ENCODE measurements at places on chromosomes 7 and 10.

DNA sequence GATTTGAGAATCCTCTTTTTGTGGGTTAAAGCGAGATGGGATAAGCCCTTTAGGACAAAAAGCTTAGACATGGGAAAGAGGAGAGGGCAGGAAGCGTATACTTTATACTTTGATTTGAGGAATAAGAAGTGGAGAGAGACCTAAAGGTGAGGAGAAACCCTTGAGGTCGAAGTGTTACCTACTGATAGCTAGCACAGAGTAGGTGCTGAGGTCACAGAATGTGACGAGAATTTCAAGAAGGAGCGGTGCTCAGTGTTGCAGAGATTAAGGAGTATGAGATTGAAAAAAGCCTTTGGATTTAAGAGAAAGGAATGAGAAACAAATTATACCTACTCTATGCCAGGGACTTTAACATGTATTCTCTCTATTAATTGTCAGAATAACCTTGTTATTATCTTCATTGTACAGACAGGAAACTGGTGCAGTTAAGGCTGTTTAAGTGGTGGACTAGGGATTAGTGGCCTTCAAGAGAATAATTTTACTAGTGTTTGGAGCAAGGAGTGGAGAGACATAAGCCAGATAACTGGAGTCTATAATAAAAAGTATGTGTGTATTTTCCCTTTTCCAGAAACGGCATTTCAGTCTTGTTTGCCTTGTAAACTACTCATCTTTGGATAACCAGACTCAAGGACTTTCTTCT, 8.8 kb downstream of the CAPZA2 start:
- no peak for DNase-seq

- DNase-seq = no peak
These were observed 26.5 kb downstream of the NT5C2 start for GRCh38 chr10:103166523-103166922.

DNA sequence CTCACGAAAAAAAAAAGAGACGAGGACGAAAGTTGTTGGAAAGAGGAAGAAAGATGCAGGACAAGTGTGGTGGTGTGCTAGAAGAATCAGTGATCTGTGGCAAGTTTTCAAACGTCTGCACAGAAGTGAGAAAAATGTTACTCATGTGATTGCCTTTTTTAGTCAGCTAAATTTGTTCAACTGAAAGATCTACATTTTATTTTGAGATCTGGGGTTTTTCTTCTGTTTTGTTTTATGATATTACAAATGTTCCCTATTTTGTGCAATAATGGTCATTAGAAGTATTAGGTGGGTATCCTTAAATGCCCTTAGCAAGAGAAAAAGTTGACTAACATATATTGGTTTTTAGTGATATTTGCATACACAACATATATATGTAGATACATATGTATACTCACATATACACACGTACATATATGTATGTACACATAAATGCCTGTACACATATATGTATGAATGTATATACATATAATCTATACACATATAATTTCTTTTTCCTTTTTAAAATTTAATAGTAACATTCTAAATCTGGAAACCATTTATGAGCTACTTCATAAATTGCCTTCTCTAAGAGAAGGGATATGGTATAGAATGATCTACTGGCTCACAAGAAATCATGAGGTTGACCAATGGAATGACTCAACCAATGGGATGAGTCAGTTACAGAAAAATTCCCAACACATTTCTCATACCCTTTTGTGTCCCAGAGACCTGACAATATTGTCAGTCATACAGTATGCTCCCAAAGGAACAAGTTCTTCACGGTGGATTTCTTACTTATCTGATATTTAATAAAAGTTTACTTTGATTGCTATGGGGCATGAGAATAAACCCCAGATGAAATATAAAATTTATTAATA, 38.4 kb downstream of the SLC39A12 start:
- DNase-seq = no peak

- no peak for DNase-seq
These were observed 117.7 kb downstream of the ELFN1 start for GRCh38 chr7:1787681-1788235.

DNA sequence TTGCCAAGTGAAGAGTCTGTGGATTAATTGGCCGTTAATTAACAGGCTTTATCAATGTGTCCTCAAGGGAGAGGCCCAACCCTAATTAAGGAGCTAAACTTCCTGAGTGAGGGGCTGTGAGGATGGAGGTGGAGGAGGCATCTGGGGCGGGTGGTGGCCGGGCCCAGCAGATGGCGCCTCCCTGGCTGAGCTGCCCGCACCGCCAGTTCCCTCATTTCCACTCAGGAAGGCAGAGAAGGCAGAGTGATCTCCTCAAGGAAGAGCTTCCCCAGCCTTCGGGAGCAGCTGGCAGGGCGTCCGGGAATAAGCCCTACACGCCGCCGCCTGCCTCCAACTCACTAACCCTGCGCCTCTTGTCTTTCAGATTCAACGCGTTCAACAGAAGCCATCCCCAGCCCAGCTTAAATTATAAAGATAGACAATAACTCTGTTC, 112.2 kb downstream of the CYTH3 start:
- DNase-seq = no peak

GRCh38 chr7:142355328-142355727, 97.5 kb upstream of the PRSS58 start:
- no peak for DNase-seq

GRCh38 chr10:95121904-95122303, 52.6 kb upstream of the CYP2C8 start:
- no peak for DNase-seq

DNA sequence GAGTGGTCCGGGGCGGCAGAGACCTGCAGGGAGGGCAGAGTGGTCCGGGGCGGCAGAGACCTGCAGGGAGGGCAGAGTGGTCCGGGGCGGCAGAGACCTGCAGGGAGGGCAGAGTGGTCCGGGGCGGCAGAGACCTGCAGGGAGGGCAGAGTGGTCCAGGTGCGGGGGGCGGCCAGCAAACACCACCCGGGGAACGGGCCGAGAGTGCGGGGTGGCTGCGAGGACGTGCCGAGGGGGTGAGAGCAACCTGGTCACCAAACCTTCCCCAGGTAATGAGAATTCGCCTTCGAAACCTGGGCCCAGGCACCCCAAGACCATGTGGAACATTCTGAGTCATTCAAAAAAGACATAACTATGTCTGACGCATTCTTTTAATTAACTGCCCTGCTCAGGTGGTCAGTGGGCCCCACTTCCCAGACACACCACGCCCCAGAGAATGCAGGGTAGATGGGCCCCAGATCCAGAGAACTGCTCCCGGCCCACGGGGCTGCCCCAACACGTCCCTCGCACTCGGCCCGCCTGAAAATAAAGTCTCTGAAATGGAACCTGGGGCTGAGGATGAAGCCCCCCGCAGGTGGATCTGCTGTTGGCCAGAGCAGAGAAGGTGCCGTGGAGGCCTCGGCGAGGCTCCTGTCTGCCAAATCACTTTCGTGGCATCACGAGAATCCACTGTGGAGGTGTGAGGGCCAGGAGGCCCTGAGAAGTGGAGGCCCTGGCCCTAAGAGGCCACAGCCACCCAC, 12.5 kb upstream of the GPR146 start:
- no peak for DNase-seq

DNA sequence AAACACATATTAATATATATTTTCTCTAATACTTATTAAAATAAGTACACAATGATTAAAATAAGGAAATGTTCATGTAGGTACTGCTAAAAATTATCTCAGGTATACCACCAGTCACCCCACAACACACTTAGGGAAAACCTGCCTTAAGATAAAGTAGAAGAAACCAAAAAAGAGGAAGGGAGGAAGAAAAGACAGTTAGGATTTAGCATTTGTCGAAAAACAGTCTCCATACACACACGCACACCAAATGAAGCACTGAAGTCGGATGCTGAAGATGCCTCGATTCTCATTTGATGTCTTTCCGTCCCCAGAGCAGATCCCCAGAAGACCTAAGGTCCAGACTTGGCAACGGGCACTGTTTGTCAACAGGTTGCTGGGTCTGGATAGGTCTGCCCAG, 30.0 kb upstream of the ARID5B start:
- DNase-seq = no peak

GRCh38 chr10:58404001-58404400, 18.8 kb downstream of the TFAM start:
- DNase-seq = no peak

GRCh38 chr7:46143949-46144917, 223.2 kb upstream of the IGFBP3 start:
- no peak for DNase-seq

DNA sequence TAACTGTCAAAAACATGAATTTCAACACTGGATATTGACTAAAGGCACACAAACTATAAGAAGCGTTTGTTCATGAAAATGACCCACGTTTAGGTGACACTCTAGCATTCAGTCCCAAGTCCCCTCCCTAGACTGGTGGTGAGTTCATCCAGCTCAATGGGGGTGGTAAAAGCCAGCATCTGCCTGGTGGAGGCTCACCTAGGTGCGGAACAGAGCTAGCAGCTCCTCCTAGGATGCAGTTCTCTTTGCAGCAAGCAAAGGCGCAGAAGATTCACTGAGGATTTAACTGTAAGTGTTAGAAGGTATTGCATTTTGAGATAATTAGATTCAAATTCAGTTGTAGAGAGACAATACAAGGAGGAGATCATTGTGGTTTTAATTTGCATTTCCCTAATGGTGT, 87.6 kb downstream of the VSTM2A start:
- DNase-seq = no peak

DNA sequence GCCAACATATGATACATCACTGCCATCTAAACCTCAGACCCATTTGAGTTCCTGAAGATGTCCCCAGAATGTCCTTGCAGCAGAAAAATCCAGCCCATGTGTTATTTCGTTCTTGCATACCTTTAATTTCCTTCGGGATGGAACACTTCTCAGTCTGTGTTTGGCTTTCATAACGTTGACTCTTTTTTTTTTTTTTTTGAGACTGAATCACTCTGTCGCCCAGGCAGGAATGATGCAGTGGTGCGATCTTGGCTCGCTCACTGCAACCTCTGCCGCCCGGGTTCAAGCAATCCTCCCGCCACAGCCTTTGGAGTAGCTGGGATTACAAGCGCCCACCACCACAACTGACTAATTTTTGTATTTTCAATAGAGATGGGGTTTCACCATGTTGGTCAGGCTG, 148.8 kb upstream of the TNRC18 start:
- no peak for DNase-seq

GRCh38 chr7:33079763-33080690, 17.5 kb upstream of the NT5C3A start:
- no peak for DNase-seq

- DNase-seq = no peak
These were observed 230.6 kb upstream of the PLXNA4 start for GRCh38 chr7:132806834-132807233.

DNA sequence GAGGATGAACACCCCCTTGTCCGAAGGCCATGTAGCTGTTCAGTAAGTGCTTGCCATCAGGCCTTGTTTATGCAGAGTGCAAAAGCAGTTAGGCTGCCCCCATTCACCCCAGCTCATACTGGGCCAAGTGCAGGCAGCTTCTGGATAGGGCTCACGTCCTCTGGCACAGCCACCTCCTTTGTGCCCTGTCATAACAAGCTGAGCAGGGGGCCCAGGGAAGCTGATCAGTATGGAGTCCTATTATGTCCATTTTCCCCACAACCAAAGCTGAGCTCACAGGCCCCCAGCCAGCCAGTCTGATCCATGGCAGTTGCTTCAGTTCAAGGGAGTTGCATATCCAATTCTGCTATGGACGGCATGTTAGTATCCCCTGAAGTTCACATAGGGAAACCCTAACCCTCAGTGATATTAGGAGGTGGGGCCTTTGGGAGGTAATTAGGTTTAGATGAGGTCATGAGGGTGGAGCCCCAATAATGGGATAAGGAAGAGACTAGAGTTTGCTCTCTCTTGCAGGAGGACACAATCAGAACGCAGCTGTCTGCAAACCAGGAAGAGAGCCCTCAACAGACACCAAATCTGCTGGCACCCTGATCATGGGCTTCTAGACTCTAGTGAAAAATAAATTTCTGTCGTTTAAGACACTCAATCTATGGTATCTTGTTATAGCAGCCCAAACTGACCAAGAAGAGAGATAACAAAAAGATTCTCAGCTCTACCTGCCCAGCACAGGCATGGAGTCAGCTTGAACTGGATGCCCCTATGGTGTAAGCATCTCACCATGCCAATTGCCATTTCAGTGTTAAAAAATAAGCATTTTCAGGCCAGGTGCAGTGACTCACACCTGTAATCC, 155.9 kb downstream of the FGFR2 start:
- no peak for DNase-seq
